ENCODE measurements at places on chromosomes 11 and 22.

DNA sequence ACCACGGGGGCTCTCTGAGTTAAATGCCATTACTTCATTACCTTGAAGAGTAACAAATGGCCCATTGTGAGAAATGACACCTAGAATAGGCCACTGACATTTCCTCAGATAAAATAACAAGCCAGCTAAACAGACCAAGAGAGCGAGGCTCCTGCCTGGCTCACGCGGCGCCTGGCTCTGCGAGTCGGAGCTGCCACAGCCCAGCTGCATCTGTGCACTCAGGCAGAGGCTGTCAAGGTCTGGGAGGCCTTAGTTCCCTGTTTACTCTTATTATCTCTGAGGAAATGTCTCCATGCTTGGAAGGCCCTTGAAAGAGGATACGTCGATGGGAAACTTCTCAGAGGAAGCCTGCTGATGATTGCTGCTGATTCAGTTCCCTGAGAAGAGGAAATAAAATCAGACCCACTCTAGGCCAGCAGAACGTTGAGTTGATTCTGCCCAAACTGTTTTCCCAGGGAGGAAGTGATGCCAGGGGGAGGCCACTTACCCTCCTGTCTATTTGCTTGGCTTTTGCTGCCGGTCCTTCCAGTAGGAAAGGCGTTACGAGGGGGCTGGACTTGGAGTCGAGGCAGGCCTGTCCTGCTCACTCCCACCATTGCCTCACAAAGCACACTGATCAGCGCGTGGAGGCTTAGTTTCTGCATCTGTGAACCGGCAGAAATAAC, 208.8 kb downstream of the TBC1D22A start:
- DNase-seq: peak; percentile 15

DNA sequence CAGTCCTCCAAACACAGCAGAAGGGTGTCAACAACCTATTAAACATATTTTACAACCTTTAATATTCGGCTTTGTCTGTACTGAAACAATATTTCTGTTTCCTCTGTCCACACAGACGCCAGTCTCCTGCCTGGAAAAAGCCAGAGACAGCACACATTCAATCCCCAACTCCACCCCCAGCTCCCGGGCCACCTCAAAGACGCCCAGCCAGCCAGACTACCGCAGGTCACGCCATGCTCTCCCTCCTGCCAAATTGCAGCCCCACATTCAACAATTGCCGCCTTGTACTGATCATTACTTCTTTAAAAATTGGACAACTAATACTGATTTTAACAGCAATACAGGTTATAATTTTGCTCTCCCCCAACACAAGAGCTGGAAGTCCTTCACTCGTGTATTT, 1.2 kb downstream of the SERGEF start:
- peak; percentile 17 for DNase-seq

- DNase-seq: no peak
Observed at GRCh38 chr11:4960877-4961276, 5.4 kb upstream of the OR51A2 start.

DNA sequence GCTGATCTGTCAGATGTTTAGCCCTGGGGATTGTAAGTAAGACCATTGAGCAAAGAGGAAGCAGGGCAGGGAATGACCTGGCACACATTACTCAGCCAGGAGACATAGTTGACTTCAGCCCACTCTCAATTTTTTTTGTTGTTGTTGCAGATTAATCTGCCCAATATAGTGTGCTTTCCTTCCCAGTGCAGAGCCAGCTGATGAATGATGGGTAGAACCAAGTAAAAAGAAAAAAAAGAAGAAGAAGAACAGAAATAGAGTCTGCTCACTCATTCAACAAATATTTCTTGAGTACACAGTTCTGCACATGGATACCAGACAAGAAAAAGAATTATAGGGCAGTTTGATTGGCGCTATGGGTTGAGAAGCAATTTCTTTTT, 292.7 kb downstream of the ETS1 start:
- DNase-seq: no peak

GRCh38 chr11:111457731-111458368, 54.3 kb downstream of the BTG4 start:
- no peak for DNase-seq

DNA sequence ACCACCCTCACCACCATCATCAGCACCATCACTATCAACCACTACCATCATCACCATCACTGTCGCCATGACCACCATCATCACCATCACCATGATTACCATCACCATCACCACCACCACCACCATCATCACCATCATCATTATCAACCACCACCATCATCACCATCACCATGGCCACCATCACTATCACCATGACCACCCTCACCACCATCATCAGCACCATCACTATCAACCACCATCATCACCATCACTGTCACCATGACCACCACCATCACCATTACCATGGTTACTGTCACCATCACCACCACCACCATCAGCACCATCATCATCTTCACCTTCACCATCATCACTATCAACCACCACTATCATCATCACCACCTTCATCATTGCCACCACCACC, 183.4 kb downstream of the SHANK2 start:
- DNase-seq: no peak

Measured in cerebellar cortex (tissue), 1 donor.